ENCODE measurements at places on chromosomes 1 and 21.

GRCh38 chr1:23097316-23097715, 71.3 kb downstream of the LUZP1 start:
- DNase-seq: no peak

DNA sequence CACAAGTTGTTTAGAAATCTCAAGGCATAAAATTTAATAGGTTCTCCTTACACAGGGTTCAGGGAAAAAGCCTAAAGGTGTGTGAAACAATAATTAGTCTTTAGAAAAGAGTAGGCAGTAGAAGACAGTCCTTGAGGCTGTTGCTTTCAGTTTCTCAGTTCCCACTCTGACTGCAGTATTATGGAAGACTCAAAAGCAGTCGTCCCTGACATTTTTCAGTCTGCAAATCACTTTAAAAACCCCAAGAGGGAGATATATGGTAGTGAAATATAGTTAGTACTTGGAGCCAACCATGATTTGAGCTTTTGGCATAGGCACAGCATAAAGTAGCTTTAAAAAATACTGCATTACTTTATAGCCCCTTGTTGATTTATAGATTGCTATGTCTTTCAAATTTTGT, 299.7 kb downstream of the OLFM3 start:
- DNase-seq: no peak

GRCh38 chr1:22778862-22779520, 68.4 kb downstream of the EPHB2 start:
- no peak for DNase-seq

GRCh38 chr21:44820851-44821250, 3.0 kb upstream of the SUMO3 start:
- no peak for DNase-seq

DNA sequence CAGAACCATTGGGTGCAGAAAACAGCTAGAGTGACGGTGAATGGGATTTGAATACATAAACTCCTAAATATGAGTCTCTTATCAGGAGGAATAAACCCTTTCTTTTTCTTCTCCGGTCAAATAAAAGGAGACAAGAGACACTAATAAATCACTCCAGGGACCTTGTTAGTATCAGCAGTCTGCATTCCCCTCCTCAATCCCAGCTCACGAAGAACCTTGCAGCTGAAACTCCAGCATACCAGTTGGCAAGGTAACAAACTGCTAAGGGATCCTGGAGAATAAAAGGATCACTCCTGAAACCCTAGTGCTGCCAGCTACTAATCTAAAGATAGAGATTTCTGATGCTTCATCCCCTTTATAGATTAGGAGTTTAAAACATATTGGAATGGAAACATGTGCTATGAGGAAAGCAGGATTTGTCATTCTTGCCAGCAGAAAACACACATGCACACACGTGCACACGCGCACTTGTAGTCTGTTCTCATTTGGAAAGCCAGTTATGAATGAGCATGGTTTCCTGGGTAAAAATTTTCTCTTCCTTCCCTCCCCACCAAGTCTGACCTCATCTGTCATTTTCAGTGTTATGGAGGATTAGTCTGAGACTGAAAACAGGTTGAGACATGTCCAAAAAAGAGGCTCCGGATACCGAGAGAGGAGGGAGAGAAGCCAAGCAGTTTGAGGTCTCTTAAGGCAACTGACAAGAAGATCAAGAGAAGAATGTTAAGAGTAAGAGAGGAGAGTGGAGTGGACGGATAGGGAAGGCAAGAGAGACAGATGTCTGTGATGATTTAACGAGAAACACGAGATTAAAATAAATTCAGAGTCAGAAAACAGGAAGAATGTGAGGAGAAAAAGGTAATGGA, 10.9 kb downstream of the IER5 start:
- DNase-seq: no peak

DNA sequence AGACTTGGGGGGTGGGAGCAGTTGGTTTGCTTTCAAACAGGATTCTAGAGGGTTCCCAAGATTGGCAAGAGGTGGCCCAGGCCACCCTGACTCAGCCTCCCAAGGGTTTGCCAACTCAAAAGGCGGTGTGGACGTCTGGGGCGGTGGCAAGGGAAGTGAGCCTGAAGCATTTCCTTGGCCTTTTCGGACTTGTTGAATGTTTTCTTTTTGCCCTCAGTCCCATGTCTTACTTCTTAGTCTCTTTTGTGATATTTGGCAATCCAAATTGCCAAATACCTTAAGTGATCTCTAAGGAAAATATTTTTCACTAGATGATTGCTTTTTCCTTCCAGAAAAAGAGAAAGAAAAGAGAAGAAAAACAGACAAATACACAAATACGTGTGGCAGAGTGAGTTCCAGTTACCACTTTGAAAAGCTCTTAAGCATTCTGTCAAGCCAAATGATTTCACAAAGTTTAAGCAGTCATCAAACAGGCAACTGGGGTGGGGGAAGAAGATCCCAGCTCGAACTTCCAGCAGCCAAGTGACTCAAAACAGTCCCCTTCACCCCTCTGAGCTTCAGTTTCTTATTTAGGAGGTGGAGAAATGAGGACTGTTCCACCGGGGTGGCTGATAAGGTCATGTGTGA, 374.6 kb upstream of the USP24 start:
- no peak for DNase-seq

- DNase-seq: no peak
Observed at GRCh38 chr1:14928886-14929546, 224.5 kb upstream of the TMEM51 start.

- no peak for DNase-seq
Observed at GRCh38 chr1:22888320-22889075, 84.2 kb downstream of the LACTBL1 start.

DNA sequence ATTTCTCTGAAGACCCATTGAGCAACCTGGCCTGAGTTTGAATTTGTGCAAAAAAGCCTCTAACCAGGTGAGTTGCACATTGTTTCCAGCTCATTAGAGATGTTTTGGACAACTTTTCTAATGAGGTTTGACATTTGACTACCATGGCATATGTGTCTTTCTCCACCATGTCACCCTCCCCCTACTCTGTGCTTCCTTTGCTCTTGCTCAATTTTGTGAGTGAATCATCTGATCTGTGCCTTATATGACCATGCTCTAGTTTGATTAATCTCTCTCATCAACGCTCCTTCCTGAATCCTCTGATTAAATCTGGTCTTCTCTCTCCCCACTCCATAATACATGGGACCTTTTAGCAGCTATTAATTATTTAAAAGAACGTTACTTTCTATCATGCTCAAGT, 144.8 kb upstream of the SAMSN1 start:
- DNase-seq: no peak

GRCh38 chr1:100038660-100039287, 69.0 kb downstream of the SLC35A3 start:
- DNase-seq: peak; percentile 53

DNA sequence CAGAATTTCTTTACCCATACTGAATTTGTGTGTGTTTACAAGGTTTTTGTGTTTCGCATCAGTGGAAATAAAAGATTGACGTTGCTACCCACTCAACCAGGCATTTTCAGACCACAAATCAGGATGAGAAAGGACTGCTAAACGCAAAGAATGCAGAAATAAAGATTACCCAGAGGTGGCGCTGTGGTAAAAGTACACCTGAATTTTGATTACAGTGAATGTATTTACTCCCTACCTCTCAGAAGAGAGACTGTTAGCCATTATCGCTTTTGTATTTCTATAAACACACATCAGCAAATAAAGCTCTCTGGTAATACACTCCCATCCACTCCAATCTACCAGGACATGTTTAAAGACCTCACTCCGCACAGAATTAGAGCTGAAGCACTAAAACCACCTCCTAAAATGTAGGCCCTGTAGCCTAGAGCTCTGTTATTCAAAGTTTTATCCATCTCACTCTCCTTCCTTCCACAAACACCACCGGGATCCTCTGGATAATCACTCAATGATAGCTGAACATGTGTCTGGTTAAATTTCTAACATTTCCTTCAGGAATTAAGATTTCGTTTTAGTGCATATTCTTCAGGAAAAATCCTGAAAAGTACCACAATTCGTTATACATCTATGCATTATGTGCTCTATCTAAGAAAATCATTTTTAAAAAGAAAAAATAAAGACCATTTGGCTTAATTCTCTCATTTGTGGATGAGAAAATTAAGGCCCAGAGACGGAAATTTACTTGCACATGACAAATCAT, 2.5 kb upstream of the LMO4 start:
- peak; percentile 51 for DNase-seq

- DNase-seq: no peak
Observed at GRCh38 chr21:15206514-15206913, 141.7 kb upstream of the NRIP1 start.

GRCh38 chr21:40158366-40158765, 291.1 kb downstream of the PCP4 start:
- no peak for DNase-seq

- DNase-seq: no peak
Observed at GRCh38 chr1:9816199-9816598, 7.6 kb downstream of the CLSTN1 start.

- DNase-seq: no peak
Observed at GRCh38 chr1:58883888-58884482, 100.1 kb upstream of the JUN start.

GRCh38 chr1:192311281-192311680, 5.5 kb upstream of the RGS21 start:
- no peak for DNase-seq

GRCh38 chr1:116775116-116775752, 21.0 kb downstream of the CD2 start:
- DNase-seq: no peak

- DNase-seq: no peak
Observed at GRCh38 chr1:227548119-227548397, 15.3 kb upstream of the ZNF678 start.

- no peak for DNase-seq
Observed at GRCh38 chr21:14523234-14523633, 22.9 kb downstream of the SAMSN1 start.

GRCh38 chr21:33374080-33374449, 29.1 kb upstream of the IFNGR2 start:
- DNase-seq: no peak

DNA sequence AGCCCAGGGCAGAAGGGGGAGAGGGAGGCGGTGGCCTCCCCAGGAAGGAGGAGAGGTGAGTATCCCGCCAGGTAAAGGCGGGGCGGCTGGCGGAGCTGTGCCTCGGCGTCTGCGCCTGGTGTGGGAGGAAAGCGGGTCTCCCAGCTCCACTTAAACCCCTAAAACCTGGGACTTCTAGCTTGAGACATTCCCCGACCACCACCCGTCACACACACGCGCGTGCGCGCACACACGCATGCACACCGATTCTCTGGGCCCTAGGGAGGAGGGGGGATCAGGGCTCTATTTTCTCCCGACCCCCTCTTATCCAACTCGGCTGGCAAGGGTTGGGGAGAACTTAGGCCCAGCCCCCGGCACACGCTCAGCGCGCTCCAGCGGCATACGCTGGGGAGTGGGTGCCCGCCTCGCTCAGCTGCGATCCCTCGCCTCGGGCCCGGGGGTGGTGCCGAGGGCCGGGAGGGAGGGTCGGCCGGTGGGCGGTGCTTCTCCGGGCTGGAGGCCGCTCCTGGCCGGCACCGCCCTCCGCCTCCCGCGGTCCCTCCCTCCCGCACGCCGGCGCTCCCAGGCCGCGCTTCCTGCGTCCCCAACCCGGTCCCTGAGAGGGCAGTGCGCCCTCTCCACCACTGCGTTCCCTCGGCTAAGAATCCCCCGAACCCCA, at the start of gene TMEM51:
Gene TMEM51 (plus strand): TSS at position 564 of the 658 bp plus-strand sequence. CDS start 61,341 bp downstream, outside the sequence.
- no peak for DNase-seq

DNA sequence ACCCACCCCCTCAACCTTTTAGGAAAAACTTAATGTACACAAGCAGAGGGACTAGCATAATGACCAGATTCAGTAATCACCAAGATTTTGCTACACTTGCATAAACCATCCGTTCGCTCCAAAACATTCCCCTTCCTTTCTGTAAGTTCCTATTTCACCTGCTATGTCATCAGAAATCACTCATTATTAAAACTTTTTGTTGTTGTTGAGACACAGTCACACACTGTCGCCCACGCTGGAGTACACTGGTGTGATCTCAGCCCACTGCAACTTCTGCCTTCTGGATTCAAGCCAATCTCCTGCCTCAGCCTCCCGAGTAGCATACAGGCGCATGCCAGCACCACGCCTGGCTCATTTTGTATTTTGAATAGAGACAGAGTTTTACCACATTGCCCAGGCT, 3.4 kb downstream of the MRPL20 start:
- no peak for DNase-seq

- no peak for DNase-seq
Observed at GRCh38 chr1:92409946-92410549, 76.7 kb downstream of the GFI1 start.
